ENCODE measurements at places on chromosomes 12 and 14.
A peak's percentile ranks its signal among the peaks of the same experiment; 100 is the strongest.

DNA sequence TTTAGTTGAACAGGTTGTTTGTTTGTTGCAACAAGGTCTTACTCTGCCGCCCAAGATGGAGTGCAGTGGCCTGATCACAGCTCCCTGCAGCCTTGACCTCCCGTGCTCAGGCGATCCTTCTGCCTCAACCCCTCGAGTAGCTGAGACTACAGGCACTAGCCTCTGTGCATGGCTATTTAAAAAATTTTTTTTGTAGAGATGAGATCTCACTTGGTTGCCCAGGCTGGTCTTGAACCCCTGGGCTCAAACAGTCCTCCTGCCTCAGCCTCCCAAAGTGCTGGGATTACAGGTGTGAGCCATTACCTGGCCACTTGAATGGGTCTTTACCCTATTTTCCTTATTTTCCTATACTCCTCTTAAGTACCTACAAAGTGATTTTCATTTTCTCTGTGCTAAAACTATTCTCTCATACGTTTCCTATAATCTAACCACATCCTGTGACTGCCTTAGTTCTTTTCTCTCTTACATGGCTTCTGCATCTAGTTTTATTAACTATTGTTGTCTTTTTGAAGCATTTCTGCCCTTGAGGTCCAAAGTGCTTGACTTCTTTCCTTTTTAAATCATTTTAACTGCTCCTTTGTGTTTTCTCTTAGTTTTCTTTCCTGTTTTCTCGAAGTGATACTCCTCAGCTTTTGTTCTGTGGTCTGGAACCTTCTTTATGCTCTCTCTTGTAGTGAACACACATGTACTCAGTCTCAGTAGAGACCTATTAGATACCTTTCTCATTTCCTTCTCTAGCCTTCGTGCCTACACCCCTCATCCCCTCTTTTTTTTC lies 14.1 kb downstream of the GPX2 start:
- no peak for DNase-seq

DNA sequence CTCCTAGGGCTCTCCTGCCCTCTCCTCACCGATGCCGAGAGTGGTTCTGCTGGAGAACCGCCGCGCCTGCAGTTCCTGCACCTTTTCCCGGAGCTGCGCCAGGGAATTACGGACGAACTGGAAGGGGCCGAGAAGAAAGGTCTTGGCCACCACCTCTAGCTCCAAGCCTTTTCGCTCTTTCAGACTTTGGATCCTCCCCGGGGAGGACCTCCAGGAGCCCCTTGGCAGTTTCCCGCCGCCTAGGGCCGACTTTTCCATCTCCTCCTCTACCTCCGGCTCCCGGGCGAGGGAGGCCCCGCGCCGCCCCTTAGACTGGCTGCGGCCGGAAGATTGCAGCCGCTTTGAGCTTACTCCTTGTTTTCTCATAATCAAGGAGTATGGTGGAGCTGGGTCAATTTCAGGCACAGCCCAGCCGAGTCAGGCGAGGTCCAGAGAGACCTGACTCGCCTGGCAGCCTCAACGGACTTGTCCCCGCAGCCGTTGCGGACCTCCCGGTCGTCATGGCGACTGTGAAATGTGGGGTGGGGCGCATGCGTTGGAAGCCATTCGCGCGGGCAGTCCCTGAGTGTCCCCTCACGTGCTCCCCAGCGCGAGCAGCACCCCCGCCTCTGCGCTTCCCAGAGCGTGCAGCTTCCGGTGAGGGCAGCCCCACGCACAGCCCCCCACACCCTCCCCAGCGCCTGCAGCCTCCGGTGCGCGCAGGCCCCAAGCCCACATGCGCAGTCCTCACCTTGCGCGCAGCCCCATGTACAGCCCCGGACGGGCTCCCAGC lies at the start of gene DPY19L2:
TSS of gene DPY19L2 (minus strand) at position 466 of the 772 bp plus-strand sequence. CDS start at position 366, 100 bp downstream.
- peak; percentile 26 for DNase-seq

DNA sequence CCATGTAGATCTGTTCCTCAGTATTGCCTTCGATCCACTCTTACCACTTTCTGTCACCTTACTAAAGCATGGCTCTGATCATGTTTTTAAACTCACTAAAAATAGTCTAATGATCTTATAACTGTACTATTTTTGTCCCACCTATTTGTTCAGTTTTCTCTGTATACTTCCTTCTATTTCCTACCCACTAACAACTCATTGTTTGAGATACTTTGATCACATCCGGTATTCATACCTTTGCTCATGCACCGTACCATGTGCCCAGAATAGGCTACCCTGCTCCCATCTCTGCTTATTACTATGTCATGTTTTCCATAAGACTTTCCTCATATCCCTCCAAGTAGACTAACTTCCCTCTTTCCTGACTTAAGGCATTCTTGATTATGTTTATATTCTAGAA lies 128.6 kb downstream of the MED13L start:
- no peak for DNase-seq

DNA sequence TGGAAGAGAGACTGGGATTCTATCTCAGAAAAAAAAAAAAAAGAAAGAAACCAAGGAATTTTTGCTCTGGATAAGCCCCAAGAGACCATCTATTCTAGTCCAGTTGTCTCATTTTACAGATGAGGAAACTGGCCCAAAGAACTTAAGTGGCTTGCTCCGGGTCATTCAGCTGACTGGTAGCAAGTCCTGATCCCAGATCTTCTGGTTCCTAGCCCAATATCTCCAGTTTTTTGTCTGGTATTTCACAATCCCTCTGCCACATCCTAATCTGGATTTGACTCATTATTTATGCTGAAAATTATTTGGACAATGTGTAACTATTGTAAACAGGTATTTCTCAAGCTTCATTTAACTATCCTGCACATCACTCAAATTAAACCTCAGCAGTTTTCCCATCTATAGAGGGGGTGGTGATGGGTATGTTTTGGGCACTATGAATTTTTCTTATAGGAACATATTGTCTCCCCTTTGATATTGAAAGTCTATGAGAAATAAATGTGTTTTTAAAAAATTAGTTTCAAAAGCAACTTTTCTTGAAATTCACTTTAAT lies 43.4 kb downstream of the PPP2R5E start:
- no peak for DNase-seq

DNA sequence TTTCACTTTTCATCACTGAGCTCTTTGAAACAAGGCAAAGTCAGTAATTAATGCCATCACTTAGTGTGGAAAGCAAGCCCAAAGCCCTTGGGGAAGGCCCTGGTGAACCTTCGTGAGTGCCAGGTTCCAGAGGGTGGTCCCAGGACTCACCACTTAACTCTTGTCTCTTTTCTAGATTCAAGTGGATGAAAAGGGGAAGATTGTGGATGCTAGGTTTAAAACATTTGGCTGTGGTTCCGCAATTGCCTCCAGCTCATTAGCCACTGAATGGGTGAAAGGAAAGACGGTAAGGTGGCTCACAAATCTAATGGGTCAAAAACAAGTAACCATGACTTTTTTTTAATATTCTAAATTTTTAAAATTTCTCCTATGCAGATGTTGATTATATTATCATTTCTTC lies 2.8 kb downstream of the ISCU start:
- no peak for DNase-seq

- no peak for DNase-seq
Observed at GRCh38 chr12:64745980-64746379, 13.2 kb downstream of the GNS start.

- DNase-seq, result no peak
Observed at GRCh38 chr14:49569281-49569680, 16.9 kb downstream of the RPS29 start.

DNA sequence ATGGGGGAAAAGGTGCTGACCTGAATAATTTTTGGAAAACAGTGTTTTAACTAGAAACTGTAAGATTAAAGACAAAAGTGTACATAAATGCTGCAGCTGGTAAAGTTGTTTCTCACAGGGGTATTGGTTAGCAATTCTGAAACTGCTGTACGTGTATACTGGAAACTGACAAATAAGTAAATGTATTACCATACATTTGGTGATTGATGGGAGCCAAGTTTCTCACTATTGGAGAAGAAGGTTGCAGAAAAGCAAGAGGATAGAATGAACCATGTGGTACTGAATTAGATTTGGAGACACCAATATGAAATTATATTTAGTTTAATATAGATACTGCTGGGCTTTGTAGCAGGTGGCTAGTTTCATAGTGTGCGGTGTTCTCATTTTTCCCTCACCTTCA lies 19.6 kb upstream of the FBXO33 start:
- no peak for DNase-seq

DNA sequence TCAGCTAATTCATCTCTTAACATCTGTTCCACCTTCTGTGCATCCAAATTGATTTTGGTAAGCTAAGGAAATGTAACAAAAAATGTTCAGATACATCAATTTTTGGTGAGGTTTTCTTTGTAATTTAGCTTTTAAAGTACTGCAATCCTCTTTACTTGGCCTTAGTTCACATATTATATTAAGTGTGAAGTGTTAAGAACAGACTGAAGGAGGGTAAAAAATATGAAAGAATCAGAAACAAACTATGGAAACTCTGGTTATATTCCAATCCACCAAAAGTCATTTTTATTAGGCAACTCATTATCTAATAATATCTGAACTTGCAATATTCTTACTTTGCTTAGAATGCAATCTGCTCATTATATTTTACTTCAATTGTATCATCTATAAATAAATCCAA lies 49.1 kb downstream of the CEP290 start:
- no peak for DNase-seq

GRCh38 chr12:72523754-72524153 lies 251.6 kb downstream of the TRHDE start:
- DNase-seq, result no peak

Data from stimulated activated CD4-positive, alpha-beta T cell treated with anti-CD3 and anti-CD28 coated beads, Interleukin-15, amount 100 ng/mL, for 1 hour (primary cell).